ENCODE measurements at places on chromosomes 5 and 9. TPM values are rescaled to one million over a fixed set of nuclear protein-coding genes. Genes with fewer than 3 reads are reported as not detected.

Gene GLRA1
- not detected for total RNA-seq

Gene TBC1D13
- total RNA-seq, result 26.4 TPM

Gene HTR1A
- not detected for total RNA-seq

Gene CDH6
- total RNA-seq, result not detected

Gene FBP2
- total RNA-seq, result not detected

Gene PCDHB15
- total RNA-seq, result not detected

Gene SLC2A6
- total RNA-seq, result 23.3 TPM

Measured in mononuclear cell (primary cell).